Tracheal epithelial cell (primary cell): ENCODE measurements at places on chromosomes 1 and 21. TPM values are rescaled to one million over a fixed set of nuclear protein-coding genes. Genes with fewer than 3 reads are reported as not detected.

Gene AIRE
- total RNA-seq, result not detected in 2 replicates

Gene AKNAD1
- not detected in 2 replicates for total RNA-seq

Gene SPRR2A
- 1.9 and 3.0 TPM in 2 replicates for total RNA-seq

Gene FCER1G
- not detected in 2 replicates for total RNA-seq

Gene KLHDC8A
- total RNA-seq, result 0.24 TPM in 1 of 2 replicates, not detected in the other

Gene TRABD2B
- 0.72 TPM in 1 of 2 replicates, not detected in the other for total RNA-seq

Gene SIKE1
- 49.4 and 54.2 TPM in 2 replicates for total RNA-seq

Gene TTC13
- 8.7 and 10.0 TPM in 2 replicates for total RNA-seq

Gene ACTA1
- total RNA-seq, result not detected in 2 replicates

Gene LCE3D
- not detected in 2 replicates for total RNA-seq

Gene CCNL2
- 75.2 and 80.1 TPM in 2 replicates for total RNA-seq

Gene CDC7
- 0.72 and 4.0 TPM in 2 replicates for total RNA-seq

Gene CDCA8
- 0.64 and 1.4 TPM in 2 replicates for total RNA-seq

Gene UBE2U
- total RNA-seq, result not detected in 2 replicates

Gene OR6N1
- total RNA-seq, result not detected in 2 replicates

Gene SPRR1B
- total RNA-seq, result 14.7 and 15.3 TPM in 2 replicates

Gene TEX38
- total RNA-seq, result not detected in 2 replicates

Gene C1orf52
- 9.2 and 18.6 TPM in 2 replicates for total RNA-seq

Gene FCRL1
- total RNA-seq, result not detected in 2 replicates

Gene FAM72C
- total RNA-seq, result under 0.01 and 0.21 TPM in 2 replicates

Gene KRTAP19-6
- not detected in 2 replicates for total RNA-seq

Gene ASPM
- total RNA-seq, result 1.1 and 2.2 TPM in 2 replicates

Gene RHBG
- not detected in 2 replicates for total RNA-seq

Gene YY1AP1
- total RNA-seq, result 37.4 and 56.9 TPM in 2 replicates

Gene RGS13
- not detected in 2 replicates for total RNA-seq

Gene P3R3URF
- not detected in 2 replicates for total RNA-seq

Gene NUP133
- 31.3 and 32.3 TPM in 2 replicates for total RNA-seq

Gene MYOG
- not detected in 2 replicates for total RNA-seq

Gene DCST2
- 0.64 TPM in 1 of 2 replicates, not detected in the other for total RNA-seq

Gene OR2T35
- total RNA-seq, result not detected in 2 replicates

Gene ETNK2
- 24.3 and 96.3 TPM in 2 replicates for total RNA-seq

Gene TCEA3
- 17.4 and 18.1 TPM in 2 replicates for total RNA-seq

Gene EPHA2
- 123 and 144 TPM in 2 replicates for total RNA-seq

Gene HMCN1
- 0.85 and 1.9 TPM in 2 replicates for total RNA-seq

Gene NPR1
- 0.48 TPM in 1 of 2 replicates, not detected in the other for total RNA-seq

Gene C1orf74
- 8.1 and 15.9 TPM in 2 replicates for total RNA-seq

Gene CRABP2
- total RNA-seq, result 30.1 and 132 TPM in 2 replicates

Gene ARHGAP29
- total RNA-seq, result 9.2 and 48.0 TPM in 2 replicates

Gene HAX1
- total RNA-seq, result 157 and 191 TPM in 2 replicates

Gene FAM72B
- total RNA-seq, result 0.24 TPM in 1 of 2 replicates, not detected in the other

Gene KRTAP7-1
- total RNA-seq, result not detected in 2 replicates

Gene RHD
- total RNA-seq, result not detected in 2 replicates

Gene OLIG2
- total RNA-seq, result not detected in 2 replicates

Gene KTI12
- 10.4 and 11.1 TPM in 2 replicates for total RNA-seq

Gene KRTAP20-2
- not detected in 2 replicates for total RNA-seq

Gene CCDC185
- not detected in 2 replicates for total RNA-seq

Gene HPCAL4
- total RNA-seq, result 0.24 TPM in 1 of 2 replicates, not detected in the other

Gene TTC22
- total RNA-seq, result 10.6 and 16.8 TPM in 2 replicates

Gene UMODL1
- total RNA-seq, result not detected in 2 replicates

Gene TRIM62
- total RNA-seq, result 1.1 and 1.7 TPM in 2 replicates

Gene RNU1-4
- under 0.01 TPM in 2 replicates for total RNA-seq

Gene COL18A1
- 23.2 and 72.8 TPM in 2 replicates for total RNA-seq

Gene CHRM3
- total RNA-seq, result 0.21 and 0.48 TPM in 2 replicates

Gene F5
- total RNA-seq, result not detected in 2 replicates

Gene LGR6
- not detected in 2 replicates for total RNA-seq

Gene MTARC2
- 2.9 and 5.1 TPM in 2 replicates for total RNA-seq
